ENCODE measurements at places on chromosomes 2 and 18.

DNA sequence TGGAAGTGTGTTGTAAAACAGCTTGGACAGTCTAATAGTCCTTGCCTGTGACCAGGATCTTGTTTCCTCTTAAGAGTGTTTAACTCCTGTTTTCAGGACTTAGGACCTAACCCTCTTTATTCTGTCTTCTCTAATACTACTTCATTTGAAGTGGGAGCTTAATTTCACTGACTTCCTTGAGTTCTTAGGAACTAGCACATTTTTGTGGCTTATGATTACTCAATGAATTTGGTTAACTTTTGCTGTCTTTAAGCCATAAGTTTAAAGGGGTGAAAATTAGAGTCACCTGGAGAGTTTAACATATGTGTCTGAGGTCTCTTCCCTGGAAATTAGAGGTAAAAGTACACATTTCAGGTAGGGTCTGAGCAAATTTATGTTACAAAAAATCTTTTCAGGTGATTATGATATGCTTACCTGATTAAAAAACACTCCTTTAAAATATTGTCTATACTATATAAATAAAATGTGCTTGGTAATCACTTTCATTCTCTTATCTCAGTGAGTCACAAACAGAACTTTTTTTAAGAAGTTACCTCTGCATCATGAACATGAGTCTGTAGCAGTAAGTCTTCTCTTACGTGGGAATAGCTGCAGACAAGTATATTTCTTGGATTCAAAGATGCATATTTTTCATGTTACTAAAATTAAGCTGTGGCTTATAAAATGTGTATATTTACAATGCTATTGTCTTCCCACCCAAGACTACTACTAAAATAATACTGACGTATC lies 52.7 kb downstream of the ATP9B start:
- DNase-seq, result no peak

GRCh38 chr2:33380001-33380609 lies 96.3 kb upstream of the RASGRP3 start:
- DNase-seq, result no peak

GRCh38 chr2:183759033-183759432 lies 634.8 kb downstream of the NUP35 start:
- no peak for DNase-seq

DNA sequence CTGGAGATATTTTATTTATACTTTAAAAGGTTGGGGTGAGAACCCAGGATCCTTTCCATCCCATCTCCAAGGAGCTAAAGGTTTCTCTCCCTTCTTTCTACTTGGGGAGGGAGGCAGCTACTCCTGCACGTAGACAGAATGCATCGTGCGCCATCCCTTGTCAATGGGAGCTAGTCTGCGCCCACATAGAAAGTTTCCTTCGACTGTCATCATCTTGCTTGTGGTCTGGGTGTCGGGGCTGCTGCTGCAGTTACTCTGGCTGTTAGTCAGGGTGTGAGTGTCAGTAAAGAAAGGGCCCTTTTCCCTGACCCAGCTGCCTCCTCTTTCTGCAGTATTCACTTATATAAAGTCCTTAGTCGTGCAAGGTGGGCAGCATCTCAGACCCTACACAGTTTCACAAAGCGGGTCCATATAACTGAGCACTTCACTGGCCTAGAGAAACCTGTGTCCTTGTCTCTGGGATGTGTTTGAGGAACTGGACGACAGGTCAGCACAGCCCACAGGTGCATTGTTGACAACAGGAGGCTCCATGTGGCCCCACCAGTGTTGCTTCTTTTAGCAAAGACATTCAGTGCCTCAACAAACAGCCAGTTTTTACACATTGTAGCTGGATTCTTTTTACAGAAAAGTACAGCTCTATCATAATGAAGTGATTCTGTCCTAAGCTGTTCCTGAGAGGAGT lies 22.4 kb downstream of the NPAS2 start:
- no peak for DNase-seq

DNA sequence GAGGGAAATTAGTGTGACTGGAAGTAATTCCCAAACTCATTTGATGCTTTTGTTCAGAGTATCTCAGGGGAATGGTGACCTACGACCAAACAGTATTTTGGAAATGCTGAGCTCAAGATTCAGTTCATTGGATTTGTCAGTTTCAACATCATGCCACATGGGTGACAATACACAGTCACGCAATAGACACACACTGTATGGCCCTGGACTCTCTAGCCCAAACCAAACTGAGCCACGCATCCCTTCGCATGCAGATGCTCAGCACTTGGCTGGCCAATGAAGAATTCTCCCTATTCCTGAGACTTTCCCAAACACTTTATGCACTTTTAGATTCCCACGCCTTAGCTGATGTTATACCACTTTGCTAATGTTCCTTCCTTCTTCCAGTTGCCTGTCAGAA lies 10.0 kb downstream of the PDE1A start:
- no peak for DNase-seq

- DNase-seq, result no peak
Measured at GRCh38 chr2:212987492-212987891, 163.9 kb downstream of the IKZF2 start.

DNA sequence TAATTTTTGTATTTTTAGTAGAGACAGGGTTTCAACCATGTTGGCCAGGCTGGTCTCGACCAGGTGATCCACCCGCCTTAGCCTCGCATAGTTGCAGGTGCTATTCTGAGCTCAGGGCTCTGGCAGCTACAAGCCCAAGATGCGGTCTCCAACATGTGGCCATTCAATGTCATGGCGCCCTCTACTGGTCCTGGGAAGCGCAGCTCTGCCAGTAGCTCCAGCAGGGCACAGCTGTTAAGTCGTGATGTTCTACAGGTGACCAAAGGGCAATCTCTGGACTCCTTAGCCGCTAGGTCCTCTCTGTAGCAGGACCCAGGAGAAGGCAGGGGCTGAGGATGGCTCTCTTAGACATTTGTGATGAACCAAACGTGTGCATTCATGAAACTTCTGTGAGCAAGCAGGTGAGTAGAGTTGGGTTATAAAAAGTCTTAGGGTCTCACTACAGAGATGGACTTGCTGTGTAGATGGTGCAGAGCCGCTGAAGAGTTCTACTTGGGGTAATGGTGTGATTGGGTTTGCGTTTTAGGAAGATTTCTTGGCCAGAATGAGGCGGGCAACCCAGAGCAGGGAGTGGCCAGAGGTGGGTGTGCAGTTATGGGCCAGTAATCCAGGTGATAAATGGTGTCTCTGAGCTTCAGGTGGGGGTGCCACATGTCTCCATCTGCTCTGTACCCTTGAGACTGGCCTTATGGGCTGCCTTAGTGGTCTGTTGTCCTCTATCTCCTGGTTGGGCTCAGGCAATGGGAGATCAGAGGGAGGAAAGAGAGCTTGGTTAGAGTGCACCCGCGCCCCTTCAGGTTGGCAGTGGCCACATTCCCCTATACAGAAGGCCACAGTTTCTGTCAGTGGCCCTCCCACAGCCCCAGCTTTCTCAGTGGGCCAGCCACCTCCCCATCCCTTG lies 31.0 kb downstream of the IL37 start:
- DNase-seq, result peak; percentile 37

- no peak for DNase-seq
Measured at GRCh38 chr2:204090021-204090420, 153.5 kb downstream of the ICOS start.

- no peak for DNase-seq
Measured at GRCh38 chr2:217880287-217880889, 122.4 kb downstream of the TNS1 start.

DNA sequence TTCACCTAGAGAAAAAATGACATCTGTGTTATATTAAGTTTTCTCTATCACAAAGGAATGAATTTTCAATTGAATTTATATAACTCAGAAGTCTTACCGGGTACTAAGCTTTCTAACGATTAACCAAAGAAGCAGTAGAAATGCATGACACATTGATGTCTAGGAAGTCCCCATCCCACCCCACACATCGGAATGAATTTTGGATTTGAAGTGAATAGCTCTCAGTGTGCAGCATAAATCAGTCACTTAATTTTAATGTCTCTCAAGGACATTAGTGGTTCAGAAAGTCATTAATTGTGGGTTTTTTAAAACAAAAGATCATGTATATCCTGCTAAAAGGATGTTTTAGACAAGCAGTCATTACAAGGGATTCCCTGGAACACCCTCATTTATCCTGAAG lies 141.4 kb upstream of the PIEZO2 start:
- DNase-seq, result no peak

DNA sequence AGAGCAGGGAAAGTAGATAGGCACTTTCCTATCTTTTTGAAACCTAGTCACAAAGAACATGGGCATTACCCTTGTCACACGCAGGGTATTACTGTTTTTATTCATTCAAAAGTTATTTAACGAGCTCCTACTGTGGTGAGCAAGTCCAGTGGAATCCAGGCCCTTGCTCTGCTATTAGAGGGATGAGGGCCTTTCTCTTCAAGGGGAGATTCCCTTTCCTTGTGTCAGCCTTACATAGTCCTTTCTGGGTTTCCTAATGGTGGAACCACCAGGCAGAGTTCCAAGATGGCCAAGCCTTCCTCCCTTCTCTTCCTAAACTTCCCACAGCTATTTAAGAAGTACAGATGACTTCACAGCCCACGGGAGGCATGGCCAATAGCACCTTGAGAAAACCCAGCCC lies 64.6 kb downstream of the SPTBN1 start:
- DNase-seq, result no peak

GRCh38 chr2:206881708-206882410 lies 57.5 kb upstream of the CPO start:
- DNase-seq, result no peak

DNA sequence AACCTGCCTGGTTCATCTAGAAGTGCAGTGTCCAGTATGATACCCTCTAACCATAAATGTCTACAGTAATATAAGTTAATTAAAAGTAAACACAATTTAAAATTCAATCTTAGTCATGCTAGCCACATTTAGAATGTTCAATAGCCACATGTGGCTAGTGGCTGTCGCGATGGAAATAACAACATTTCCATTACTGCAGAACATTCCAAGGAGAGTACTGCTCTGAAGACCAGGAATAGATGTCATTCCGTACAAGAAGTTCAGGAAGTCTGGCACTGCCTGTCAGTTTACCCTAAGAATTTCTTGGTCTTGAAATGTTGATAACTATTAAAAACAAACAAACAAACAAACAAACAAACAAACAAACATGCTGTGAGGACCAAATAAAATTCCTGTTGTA lies 17.2 kb downstream of the LANCL1 start:
- DNase-seq, result no peak

GRCh38 chr2:95392730-95393455 lies 9.6 kb upstream of the FAHD2A start:
- DNase-seq, result no peak

DNA sequence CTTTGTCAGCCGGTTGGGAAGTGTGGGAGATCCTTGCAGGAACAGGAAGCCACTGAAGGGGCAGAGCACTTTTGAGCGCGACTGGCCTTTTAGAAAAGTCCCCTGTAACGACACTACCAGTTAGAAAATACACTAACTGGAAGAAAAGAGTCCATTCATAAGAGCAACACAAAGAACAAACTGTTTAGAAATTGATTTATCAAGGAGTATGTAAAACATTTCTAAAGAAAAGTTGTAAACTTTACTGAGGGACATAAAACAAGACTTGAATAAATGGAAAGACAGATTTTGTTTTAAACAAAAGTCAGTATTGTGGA lies 29.8 kb upstream of the POMC start:
- no peak for DNase-seq

GRCh38 chr2:75621228-75621627 lies 25.4 kb upstream of the MRPL19 start:
- no peak for DNase-seq

- no peak for DNase-seq
Measured at GRCh38 chr2:10481666-10482157, 33.6 kb upstream of the ODC1 start.

DNA sequence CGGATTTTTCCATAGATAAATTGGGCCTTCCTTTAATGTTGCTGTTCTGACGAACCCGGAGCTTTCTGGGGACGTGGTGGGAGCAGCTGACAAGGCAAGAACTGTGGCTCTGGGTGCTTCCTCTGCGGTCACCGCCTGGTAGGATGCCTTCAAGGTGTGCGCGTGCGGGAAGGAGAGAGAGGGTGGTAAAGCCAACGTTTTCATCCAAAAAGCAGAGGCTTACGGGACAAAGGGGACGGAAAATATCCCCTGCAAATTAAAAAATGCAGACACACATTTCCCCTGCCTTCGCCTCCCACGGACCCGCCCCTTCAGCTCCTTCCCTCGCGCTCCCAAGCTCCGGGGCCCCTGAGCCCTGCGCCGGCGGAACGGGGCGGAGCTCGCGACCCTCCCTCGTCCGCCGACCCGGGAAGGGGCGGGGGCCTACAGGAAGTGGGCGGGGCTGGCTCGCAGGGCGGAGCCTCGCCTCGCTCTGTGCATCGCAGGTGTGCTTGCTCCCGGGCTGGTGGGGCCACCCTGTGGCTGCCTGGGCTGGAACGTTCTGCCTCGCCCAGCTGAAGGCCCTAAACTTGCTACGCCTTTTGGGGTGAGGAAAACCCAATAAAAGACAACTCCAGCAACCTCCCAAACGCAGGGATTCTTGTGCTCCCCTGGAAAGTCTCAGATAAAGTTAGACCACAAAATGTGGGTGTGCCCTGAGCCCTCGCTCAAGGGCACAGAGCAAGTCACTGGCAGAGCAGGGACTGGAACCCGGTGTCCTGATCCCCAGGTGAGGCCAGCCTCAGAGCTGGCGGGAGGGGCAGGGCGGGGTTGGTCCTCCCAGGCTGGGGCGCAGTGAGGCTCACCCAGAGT lies 25.4 kb upstream of the SLC66A3 start:
- peak; percentile 74 for DNase-seq

DNA sequence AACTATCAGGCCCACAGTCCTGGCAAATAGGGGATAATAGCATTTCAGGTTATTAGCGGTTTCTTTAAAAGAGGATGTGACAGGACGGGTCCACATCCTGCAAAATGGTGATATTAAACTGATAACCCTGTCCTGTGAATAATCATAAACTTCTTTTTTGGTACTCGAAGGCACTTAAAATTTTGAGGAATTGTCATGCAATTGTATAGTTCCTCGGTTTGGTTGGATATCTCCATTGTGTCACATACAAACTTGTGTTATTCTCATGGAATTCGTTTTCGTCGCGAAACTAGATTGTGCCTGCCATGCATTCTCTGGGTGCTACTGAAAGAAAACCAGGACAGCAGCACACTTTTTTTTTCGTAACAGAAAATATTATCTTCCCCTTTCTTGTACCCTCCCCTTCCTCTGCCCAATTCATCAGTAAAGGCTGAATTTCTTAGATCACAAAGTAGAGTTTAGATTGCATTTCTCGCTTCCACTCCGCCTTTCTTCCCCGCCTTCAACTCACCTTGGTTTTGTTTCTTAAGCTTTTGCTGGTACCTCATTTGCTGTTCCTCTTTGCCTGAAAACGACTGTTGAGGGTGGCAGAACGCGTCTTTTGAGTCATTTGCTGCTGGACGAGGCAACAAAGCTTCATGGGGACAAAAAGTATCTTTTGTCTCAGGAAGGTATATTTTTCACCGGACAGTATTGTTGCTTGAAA lies 1.3 kb downstream of the CERS6 start:
- DNase-seq, result no peak

Measured in activated CD4-positive, CD25-positive, alpha-beta regulatory T cell (primary cell).